ENCODE measurements at places on chromosomes 6 and 20. TPM values are rescaled to one million over a fixed set of nuclear protein-coding genes. Genes with fewer than 3 reads are reported as not detected.

Gene RSPO4
- total RNA-seq: not detected

Gene GSTA2
- 13.7 TPM for total RNA-seq

Gene SYCP2
- total RNA-seq: 0.25 TPM

Gene CYP39A1
- not detected for total RNA-seq

Gene PAQR8
- total RNA-seq: 37.7 TPM

Gene MPC1
- 214 TPM for total RNA-seq

Gene RIPPLY2
- not detected for total RNA-seq

Gene SCRT2
- not detected for total RNA-seq

Gene TBXT
- total RNA-seq: not detected

Gene GLP1R
- not detected for total RNA-seq

Gene DOK5
- total RNA-seq: not detected

Gene PROKR2
- not detected for total RNA-seq

Gene TCF15
- total RNA-seq: not detected

Gene JARID2
- total RNA-seq: 10.0 TPM

Gene TNFAIP3
- 24.7 TPM for total RNA-seq

Gene PARD6B
- total RNA-seq: 26.6 TPM

Gene PKIB
- 2.2 TPM for total RNA-seq

Gene HLA-F
- total RNA-seq: 3.5 TPM

Gene LINC00237
- not detected for total RNA-seq

Gene HLA-DPA1
- not detected for total RNA-seq

Gene PTCRA
- total RNA-seq: not detected

Gene EYS
- total RNA-seq: not detected

Gene TCP11
- total RNA-seq: not detected

Gene VSX1
- total RNA-seq: not detected

Gene ITCH
- 112 TPM for total RNA-seq

Gene SCP2D1
- total RNA-seq: not detected

Data from HepG2 (cell line).